ENCODE measurements at places on chromosomes 3 and 15.

GRCh38 chr15:98610991-98611390, 37.3 kb upstream of the IGF1R start:
- no peak for DNase-seq

GRCh38 chr3:150308481-150309256, 99.4 kb upstream of the TSC22D2 start:
- DNase-seq: no peak

DNA sequence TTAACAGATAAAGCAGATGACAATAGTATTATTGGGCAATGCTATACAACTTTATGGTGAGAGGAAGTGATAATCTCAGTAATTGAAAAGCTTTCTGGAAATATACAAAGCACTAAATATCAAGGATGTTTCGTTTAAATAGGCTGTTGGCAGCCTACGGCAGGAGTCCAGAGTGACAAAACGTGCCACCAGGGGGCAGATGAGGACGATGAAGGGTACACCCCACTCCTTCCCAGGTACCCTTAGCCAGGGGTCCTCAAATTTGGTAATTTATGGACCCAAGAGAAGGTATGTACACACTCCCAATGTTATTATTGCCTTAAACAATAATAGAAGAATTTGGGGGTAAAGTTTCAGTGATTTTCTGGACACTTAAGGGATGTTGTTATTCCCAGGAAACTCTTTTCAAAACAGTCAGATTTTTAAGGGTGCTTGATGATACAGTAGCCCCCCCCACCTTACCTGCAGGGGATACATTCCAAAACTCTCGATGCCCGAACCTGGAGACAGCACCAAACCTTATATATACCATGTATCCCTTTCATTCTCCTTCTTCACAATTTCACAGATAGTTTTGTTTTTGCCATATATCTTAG, 1.4 kb upstream of the MAGEL2 start:
- no peak for DNase-seq

GRCh38 chr3:190807719-190808375, 54.6 kb downstream of the GMNC start:
- DNase-seq: no peak

DNA sequence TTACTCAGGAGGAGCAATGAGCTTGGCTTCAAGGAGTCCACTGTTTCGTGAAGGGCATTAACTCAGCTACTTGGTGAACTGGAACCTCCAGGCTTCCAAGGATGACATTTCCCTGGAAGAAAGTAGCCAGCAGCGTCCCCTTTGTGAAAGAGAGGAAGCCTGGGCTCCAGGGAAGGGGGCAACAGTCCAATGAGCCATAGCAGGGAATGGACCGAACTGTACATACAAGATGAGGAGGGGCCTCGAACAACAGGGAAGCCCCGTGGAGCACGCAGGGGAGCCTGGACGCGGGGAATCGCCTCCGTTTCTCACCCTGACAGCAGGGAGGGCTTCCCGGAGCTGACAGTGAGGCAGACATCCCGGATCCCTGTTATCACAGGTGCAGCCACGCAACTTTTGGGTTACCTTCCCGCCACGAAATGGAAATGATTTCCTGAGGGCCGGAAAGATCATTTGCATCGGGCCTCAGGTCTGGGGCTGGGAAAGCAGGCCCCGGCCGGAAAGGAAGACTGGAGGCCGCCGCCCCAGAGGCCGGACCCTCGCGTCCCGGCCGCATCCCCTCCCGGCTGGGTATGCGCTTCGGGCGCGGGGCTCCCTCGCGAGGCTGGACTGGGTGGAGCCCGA, 475 bp upstream of the SPINT1 start:
- DNase-seq: no peak

DNA sequence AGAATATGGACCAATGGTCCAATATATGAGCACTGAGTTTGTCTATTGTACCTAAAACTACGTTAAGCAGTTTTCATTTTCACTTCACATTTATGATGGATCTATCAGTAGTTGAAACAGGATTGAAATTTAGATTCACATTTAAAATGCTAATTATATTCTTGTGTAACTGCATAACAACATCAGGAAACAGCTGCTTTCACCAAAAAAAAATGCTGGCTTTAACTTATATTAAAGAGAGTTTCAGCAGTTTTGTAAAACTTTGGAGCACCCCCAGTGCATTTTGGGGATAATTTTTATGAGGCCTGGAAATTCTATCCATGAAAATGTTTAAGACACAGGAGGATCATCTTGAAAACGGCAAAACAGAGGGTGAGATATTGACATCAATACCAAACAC, 142.8 kb upstream of the ROBO2 start:
- DNase-seq: no peak

- DNase-seq: no peak
Measured at GRCh38 chr3:69890084-69890483, 109.4 kb upstream of the SAMMSON start.

GRCh38 chr3:163622384-163622783, 1455.9 kb downstream of the SI start:
- no peak for DNase-seq

- no peak for DNase-seq
Measured at GRCh38 chr3:150744041-150744918, 18.7 kb downstream of the SIAH2 start.

GRCh38 chr3:184626923-184627322, 65.3 kb downstream of the EPHB3 start:
- DNase-seq: no peak

DNA sequence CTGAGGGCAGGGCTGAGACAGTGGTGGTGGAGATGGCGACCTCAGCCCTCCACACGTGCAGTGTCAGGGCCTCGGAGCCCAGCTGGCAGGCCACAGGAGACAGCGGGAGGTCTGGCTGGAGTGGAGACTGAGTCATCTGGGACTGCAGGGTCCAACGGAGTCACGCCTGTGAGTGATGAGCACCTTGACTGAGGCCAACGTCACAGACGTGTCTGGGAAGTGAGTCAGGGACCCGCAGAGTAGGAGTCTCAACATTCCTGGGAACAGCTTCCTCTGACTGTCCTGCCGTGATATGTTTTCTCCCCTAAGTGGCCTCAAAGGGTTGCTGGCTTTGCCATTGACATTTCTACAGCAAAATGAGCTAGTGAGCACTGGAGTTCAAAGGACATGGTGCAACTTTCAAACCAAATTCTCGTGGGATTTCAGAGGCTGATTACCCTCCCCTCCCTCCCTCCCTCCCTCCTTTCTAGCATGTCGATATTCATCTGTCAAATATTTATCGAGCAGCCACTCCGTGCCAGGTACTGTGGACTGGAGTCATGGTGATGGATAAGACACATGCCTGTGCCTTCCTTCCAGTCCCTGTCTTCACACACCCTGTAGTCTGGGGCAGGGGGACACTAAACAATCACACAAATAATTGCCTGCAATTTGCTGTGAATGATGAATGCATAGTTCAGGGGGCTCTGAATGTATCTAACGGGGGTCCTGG, 53.3 kb upstream of the AMOTL2 start:
- DNase-seq: no peak

DNA sequence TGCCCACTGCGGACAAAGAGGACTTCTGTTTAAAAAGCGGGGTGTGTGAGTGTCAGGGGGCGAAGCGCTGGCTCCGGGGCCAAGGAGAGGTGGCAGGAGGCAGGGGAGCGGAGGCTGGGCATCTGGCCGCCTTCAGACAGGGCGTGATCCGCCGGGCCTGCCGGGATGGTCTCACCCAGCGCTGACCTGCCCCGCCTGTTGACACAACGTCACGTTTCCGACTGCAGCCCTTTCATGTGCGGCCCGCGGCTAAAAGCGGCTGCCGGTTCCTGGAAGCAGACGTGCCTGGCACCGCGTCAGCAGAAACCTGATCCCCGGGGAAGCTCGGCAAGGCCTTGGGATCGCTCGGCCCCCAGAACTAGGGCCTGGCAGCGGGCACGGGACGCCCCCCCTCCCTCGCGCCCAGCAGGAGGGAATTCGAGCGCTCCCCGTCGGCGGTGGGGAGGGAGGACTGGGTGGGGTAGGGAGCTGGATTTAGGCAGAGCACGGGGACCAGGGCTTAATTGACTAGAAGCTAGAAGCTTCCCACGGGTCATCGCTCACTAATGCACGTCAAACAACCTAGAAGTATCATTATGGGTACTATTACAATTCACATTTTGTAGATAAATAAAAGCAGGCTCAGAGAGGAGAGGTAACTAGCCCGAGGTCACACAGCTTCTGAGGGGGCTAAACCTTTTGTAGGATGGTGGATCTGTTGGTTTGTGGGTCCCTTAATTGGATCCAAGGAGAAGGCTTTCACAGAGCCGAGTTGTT, 7.7 kb downstream of the BHLHE40 start:
- DNase-seq: peak; percentile 80
